NCI-H510A treated with DMSO at 0.1 percent for 48 hours (cell line): ENCODE measurements at places on chromosomes 5 and 9.

DNA sequence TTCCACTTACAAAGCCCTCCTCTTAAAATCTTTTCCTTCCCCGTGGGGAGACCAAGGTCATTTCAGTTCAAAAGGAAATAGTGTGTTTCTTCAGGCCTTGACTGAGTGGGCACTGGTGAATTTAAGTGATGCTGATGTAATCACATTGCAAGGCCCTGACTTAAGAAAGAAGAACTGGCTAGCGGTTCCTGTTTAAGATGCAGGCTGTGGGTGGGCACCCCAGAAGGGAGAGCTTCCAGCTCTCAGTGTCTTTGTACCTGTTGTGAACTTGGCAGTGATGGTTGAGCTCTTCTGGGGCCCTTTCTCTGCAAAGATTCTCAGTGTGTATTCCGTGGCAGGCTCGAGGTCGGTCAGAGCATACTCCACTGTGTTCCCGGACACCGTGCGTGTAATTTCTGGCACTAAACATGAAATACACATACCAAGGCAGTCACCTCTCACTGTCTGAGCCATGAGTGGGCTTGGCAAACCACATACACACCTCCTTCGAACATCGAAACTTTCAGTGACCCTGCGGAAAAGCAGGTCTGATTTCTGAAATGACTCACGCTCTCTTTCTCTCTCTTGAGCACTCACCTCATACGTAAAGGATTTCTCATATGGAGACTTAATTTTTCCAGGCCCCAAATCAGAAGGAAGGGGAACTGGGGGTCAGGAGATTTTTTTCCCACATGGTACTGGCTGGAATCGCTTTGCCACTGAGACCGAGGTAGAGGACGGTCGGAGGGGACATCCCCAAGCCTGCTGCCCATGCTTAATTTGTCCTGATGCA, 81.9 kb downstream of the TNC start:
- DNase-seq: no peak

DNA sequence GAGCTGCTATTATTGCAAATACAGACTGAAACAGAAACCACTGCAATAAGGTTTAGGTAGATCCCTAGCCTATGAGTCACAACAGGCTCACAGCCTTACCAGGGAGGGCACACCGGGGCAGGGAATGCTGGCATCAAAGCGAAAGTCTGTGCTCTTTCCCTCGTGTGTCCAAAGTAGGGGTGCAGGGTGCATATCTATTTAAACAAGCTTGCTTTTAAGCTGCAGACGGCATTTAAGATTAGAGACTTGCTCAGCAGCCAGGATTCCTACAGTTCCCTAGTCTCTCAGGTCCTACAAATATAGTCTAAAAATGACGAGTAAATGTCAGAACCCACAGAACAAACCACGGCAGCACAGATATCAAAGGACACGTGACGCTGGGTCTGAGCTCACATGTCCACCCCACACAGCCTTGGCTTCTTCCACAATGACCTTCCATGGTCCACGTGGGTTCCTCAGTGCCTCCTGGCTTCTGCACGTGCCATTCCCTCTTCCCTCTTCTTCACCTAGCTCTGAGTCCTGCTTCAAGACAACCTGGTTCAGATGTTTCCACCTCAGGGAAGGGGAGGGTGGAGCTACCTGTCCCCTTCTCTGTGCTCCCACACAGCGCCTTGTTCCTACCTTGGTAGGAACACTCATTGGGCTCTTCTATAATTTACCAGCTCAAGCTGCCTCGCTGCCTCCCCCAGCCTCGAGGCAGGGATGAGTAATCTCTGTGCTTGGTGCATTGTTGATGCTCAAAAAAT, 193.2 kb downstream of the MAPKAP1 start:
- no peak for DNase-seq

- no peak for DNase-seq
Observed at GRCh38 chr9:130662099-130662969, 2.1 kb upstream of the PRDM12 start.

GRCh38 chr5:7978114-7978513, 109.2 kb downstream of the MTRR start:
- DNase-seq: no peak

- DNase-seq: peak; percentile 80
Observed at GRCh38 chr5:14685757-14686156, 21.2 kb downstream of the OTULIN start.

- no peak for DNase-seq
Observed at GRCh38 chr5:109451146-109451545, 41.4 kb upstream of the PJA2 start.

- no peak for DNase-seq
Observed at GRCh38 chr9:27162045-27162444, 53.0 kb downstream of the TEK start.

- no peak for DNase-seq
Observed at GRCh38 chr5:177980743-177981151, 15.3 kb downstream of the PROP1 start.

DNA sequence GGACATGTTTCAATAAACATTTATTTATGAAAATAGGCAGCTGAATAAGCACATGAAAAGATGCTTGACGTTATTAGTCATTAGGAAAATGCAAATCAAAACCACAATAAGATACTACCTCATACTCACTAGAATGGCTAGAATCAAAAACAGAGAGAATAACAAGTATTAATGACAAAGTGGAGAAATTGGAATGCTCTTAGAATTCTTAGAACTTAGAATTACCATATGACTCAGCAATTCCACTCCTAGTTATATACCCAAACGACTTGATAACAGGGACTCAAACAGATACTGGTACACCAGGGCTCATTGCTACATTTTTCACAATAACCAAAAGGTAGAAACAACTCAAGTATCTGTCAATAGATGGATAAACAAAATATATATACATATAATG, 15.1 kb upstream of the TRIM36 start:
- no peak for DNase-seq

DNA sequence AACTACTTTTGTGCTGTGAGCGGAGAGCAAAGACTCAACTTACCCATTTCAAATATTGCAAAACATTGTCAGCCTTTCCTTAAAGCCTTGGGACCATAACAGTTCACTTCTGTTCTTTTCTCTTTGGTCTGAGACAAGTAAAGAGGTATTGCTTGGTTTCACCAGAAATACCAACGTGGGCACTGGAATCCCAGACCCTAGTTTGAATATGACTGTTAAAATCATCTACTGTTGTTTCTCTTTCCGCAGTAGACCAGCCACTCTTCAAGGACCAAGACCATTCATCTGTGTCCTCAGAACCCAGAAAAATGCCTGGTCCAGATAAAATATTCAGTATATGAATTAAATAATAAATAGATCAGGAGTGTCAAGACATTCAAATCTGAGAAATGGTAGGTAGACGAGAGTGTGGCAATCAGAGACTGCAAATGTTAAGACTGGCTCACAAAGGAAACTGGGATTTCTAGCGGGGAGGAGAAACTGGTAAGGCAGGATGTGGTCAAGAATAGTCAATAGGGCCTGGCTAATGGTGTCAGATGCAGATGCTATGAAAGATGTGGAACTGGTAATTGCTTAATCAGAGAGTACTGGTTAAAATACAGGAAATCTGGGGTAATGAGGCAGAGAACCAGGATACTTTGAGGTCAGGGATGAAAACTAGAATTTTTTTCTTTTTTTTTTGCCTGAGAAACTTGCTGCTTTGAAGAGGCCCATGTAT, 82.1 kb upstream of the IL33 start:
- DNase-seq: no peak

DNA sequence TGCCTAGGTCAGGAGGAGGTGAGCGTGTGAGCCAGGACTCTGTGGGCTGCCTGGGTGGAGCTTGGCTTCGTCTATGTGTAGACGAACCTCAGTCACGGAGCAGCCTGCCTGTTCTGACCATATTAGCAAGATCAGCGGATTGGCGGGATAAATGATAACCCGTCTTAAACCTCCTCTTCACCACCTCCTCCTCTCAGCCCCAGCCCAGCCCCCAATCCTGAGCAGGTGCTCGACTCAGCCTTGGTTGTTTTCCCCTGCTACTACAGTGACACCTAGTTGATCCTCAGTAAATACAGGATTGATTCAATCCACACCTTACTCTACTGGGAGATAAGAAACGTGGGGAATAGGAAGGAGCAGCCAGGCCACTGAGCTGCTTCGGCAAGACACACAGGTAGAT, 286.1 kb downstream of the IRX2 start:
- no peak for DNase-seq

DNA sequence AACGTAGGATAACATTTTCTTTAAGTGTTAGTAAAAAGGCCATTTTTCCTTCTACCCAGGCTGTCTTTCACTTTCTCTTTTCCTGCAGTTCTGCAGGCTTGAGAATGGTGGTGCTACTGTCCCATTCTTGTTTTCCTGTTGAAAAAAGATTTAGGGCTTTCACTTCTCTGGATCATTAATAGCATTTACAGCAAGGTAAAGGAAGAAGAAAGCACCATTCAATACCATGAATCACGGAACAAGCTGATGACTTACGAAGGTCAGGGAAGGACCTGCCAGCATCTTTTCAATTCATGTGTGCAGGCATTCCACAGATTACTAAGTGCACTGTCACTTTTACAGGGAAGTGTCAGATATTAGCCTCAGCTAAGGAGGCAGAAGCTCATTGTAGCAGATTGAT, 292.8 kb downstream of the YTHDC2 start:
- no peak for DNase-seq

GRCh38 chr9:125878164-125878631, 131.0 kb downstream of the PBX3 start:
- no peak for DNase-seq

- DNase-seq: no peak
Observed at GRCh38 chr5:34604119-34604675, 51.9 kb upstream of the RAI14 start.

DNA sequence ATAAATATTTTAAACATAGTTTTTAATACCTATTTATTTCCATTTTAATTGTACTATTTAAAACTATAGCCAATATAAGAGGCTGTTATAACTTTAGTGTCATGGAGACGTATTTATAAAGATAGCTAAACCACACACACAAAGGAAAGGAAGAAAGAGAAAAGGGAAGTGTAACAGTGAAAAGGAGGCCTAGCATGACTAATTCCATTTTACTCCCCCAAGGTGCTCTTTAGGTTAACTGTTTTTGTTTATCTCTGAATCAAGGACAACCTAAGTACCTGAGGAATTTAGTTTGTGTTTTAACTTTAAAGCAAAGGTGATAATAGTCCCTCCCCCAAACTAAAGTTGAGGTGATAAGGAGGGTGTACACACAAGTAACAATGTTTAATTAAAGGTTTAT, 1188.9 kb upstream of the C9orf72 start:
- DNase-seq: no peak

GRCh38 chr9:19416143-19416542, 7.3 kb downstream of the ACER2 start:
- no peak for DNase-seq

DNA sequence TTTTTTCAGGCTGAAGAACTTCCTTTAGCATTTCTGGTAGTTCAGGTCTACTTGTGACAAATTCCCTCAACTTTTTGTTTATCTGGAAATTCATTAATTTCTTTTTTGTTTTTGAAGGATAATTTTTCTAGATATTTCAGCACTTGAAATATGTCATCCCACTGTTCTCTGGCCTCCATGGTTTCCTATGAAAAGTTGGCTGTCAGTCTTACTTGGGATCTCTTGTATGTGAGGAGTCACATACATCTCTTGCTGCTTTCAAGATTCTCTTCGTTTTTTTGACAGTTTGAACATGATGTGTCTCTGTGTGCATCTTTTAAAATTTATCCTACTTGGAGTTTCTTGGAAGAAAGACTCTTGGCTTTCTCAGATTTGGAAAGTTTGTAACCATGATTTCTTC, 79.5 kb downstream of the RIC1 start:
- no peak for DNase-seq

DNA sequence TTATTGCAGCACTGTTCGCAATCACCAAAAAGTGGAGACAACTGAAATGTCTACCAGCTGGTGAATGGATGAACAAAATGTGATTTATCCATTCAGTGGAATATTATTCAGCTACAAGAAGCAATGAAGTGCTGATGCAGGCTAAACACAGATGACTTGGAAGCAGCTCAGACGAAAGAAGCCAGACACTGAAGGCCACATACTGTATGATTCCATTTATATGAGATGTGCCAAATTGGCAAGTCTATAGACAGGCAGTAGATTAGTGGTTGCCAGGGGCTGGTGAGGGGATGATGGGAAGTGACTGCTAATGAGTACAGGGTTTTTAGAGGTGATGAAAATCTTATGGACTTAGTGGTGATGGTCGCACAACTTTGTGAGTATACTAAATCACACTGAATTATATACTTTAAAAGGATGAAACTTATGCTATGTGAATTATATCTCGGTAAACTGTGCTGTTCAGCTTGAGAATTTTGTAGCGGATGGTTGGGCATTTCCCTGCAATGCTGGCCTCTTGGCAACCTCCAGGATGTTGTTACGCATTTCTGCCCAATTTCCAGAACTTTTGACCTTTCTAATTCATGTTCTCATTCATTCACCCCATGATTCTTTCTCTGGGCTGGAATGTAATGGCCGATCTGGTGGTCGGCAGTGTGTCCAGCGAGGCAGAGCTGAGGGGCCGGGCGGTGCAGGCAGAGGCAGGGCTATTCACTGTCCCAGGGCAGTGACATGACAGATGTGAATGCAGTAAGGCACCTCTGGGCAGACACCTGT, 22.0 kb upstream of the WNK2 start:
- DNase-seq: no peak

DNA sequence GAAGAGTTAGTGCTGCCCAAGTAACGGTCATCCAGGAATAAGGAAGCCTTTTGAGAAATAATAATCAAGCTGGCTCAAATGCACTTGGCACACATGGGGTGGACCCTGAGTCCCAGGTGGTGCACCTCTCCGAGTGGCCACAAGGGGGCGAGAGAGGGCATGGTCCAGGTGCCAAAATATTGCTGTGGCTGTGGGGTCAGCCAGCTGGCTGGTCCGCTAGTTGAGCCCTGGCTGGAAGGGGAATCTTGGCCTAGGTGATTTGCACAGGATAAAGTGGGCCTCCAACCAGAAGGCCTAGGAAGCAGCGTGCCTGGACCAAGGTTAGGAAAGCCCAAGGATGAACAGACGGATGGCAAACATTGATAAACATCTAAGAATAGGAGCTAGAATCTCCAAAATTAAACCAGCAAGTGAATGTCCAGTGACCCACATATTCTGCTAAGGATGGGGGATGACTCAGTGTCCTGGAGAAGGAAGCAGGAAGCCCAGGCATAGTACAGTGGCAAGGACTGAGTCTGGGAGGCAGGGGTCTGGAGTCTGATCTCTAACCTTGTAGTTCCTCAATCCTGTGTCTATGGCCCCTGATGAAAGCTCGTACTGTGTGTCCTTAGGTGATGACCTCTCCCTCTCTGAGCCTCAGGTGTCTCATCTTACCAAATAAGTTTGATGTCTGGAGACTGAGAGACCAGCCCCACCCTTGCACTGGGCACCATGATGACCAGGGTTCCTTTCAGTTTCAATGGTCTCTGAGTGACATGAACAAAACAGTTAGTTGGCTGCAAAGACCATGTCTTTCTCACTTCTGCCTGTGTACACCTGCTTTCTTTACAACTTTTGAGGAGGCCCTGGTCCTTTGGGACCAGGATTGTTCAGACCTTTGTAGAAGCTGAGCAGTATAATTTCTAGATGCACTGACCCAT, 19.2 kb upstream of the SHB start:
- peak; percentile 22 for DNase-seq

- no peak for DNase-seq
Observed at GRCh38 chr5:139579-140442, 47.8 kb downstream of the PLEKHG4B start.
